ENCODE measurements at places on chromosomes 6 and 20. TPM values are rescaled to one million over a fixed set of nuclear protein-coding genes. Genes with fewer than 3 reads are reported as not detected.

Gene ERGIC3
- 167 TPM for total RNA-seq

Gene COL9A1
- not detected for total RNA-seq

Gene FAM83B
- not detected for total RNA-seq

Gene RAB44
- 0.19 TPM for total RNA-seq

Gene IP6K3
- total RNA-seq = not detected

Data from B cell (primary cell).